ENCODE measurements at places on chromosomes 1 and 21.

DNA sequence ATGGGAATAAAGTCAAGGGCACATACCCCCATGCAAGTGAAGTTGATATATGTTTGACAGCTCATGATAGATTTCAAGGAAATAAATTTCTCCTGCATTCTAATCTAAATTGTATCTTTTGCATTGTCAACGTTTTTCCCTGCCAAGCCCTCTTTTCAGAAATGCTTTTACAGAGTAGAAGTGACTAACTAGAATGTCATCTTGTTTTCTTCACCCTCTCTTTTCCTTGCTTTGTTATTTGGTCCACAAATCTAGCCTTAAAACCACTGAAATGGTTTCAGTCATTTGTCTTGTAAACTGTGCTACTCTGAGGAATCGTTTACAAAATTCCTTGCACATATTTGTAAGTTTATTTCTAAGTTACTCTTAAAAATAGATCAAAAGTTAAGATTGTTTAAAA, 600.8 kb upstream of the CXADR start:
- no peak for DNase-seq

DNA sequence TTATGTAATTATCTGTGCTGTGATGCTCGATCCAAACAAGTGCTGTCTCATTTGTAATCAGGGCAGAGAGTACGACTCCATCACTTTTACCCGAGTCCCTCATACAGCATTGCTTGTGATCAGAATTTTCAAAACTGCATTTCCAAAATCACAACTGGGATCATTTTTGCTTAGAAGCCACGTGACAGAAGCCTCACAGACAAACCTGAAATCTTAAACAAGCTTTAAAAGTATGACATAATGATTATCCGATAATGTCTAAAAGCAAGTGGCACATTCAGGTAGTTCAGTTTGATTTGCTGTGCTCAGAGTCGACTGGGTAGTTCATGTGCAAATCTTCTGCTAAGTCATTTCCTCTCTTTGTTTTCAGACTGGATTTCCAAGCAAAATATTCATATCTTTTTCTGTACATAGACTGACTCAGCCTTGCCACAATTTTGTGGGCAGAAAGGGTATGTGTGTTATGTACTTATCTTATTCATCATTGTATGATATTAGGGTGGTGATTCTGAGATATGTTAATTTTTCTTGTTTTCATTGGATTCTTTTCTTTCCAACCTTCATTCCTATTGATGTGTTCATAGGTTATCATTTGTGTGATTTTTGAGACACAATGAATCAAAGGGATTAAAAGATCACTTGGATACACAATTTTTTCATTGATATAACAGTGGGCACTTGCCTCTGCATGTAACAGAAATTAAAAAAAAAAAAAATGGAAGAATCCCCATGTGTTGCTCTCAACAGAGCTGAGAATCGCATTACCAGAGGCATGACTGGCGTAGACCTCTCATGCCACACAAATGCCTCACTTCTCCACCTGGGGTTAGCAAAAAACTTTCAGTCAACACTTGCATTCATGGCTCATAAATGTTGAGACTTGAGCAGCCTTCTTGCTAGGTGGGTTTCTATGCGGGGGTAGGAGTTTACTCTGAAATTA, 355.7 kb downstream of the LTN1 start:
- no peak for DNase-seq

- DNase-seq = no peak
These were observed 15.5 kb downstream of the SLC6A17 start for GRCh38 chr1:110165761-110166231.

- DNase-seq = peak; percentile 88
These were observed at the start of gene LIN9 for GRCh38 chr1:226308723-226309397. Gene LIN9 (minus strand): TSS chr1:226309164. CDS start chr1:226309139, 25 bp downstream.

GRCh38 chr1:184044603-184045376, 6.7 kb upstream of the TSEN15 start:
- DNase-seq = no peak

- DNase-seq = no peak
These were observed 36.6 kb downstream of the FMO4 start for GRCh38 chr1:171350594-171350993.

GRCh38 chr1:7070389-7071029, 285.3 kb downstream of the CAMTA1 start:
- peak; percentile 14 for DNase-seq

DNA sequence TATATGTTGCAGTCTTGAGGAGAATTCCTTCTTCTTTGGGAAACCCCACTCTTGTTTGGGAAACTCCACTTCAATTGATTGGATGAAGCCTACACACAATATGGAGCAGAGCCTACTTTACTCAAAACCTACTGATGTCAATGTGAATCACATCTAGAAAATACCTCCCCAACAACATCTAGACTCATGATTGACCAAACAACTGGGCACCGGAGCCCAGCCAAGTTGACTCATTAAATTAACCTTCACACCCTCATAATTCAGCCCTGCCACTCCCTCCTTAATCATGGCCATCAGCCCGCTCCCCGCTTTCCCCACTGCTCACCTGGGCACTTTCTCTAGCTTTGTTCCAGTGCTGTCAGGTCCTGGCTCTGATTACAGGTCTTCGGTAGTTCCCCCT, 208.1 kb upstream of the MAP1LC3C start:
- no peak for DNase-seq

GRCh38 chr1:58798910-58799442, 15.1 kb upstream of the JUN start:
- no peak for DNase-seq

DNA sequence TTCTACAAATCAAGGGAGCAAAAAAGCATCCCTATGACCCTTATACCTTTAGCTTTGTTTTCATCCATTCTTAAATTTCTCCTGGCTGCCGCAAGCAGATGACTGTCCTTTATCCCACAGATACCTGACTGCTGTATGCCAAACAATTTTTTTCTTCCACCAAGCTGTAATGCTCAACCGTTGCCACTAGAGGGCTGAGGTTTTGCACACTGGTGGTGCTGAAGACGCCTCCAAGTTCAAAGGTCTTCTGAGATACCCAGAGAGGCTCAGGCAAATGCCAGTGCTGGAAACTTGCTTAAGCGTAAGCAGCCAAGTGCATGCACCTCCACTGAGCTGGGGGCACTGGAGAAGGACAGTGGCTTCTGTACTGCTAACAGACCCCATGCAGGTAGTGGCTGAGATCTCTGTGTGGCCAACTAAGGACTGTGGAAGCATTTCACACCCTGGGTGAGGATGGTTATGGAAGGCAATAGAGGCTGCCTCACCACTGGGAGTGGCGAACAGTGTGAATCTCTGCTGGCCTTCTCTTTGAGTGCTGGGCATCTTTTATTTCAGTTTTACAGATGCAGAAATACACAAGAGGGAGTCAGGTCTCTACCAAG, 28.5 kb downstream of the CNIH3 start:
- DNase-seq = peak; percentile 51

- DNase-seq = no peak
These were observed 39.4 kb upstream of the PTGFRN start for GRCh38 chr1:116870300-116870699.

DNA sequence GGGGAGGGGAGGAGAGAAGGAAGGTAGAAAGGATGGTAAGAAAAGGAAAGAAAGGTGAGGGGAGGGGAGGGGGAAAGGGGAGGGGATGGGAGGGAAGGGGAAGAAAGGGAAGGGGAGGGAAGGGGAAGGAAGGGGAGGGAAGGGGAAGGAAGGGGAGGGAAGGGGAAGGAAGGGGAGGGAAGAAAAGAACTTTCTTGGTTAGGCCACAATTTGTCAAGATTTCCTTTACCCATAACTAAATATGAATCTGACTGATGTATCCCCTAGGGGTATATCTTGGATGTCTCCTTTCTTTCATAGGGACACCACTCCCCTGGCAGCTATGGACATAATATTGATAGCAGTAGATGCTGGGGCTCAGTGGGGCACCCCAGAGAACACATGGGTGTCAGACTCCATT, 54.4 kb upstream of the PRELP start:
- DNase-seq = no peak

GRCh38 chr1:11951901-11952300, 17.4 kb downstream of the PLOD1 start:
- no peak for DNase-seq

DNA sequence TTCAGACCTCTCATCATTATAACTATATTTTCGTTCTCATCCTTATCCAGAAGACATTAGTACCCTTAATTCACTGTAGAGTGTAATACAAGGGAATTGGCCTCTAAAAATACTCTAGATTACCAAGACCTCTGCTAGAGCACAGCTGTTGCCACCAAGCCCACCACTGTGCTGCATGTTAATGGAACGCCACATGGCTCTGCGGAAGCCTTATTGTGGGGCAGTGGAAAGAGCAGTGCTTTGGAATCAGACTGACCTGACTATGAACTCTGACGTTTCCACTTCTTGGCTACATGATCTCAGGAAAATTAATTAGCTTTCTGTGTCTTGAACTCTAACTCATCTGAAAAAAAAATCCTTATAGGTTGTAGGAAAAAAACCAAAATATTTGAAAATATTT, 222.1 kb downstream of the LMX1A start:
- DNase-seq = no peak

GRCh38 chr1:21935393-21935804, 1.7 kb downstream of the HSPG2 start:
- DNase-seq = no peak

DNA sequence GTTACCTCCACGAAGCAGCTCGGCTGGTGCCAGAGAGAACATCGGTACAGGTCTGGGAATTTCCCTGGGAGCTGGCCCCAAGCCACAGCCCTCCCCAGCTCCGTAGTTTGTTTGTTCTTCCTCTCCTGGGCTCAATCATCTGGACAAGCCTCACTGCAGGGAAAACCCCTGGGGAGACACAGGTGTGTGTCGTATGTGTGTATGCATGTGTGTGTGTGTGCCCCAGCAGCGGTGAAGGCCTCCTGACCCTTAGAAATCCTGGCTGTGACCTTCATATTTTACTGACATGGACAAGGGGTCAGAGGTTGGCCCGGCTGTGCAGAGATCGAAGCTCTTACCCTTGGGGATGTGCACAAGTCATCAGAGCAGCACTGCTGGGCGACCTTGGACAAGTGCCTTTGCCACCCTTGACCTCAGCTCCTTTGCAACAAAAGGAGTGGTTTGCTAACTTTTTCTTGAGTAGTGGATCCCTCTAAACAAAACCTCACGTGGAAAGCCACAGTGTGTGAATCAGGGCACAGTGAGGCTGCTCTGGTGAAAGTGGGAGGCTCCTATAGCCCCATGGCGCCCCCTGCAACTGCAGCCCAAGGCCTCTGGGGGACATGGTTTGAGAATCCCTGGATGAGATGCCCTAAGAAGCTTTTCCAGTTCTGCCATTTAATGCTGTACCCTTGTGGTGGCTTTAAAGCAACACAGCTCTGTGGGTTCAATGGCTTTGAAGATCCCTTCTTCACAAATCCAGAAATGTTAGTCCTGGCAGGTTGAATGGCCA, 12.3 kb upstream of the IL22RA1 start:
- DNase-seq = no peak

DNA sequence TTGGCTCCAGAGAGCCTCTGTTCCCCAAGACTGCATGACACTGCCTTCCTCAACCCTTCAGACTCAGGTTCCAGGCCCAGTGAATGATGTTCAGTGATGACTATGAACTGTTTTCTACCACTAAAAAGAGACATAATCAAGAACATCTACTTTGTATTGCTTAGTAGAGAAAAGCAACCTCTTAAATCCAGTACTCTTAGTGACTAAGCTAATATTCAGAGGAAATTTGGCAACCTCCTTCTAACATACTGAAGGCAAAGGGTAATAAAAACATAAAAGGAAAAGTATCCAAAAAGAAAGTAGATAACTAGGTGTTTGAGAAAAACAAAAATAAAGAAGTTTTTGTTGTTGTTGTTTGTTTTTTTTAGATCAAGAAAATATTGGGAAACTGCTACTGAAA, 153.3 kb upstream of the RUNX1 start:
- no peak for DNase-seq

- DNase-seq = peak; percentile 61
These were observed 26.8 kb downstream of the IFI44 start for GRCh38 chr1:78676347-78676982.

- DNase-seq = no peak
These were observed 56.5 kb downstream of the IRF2BP2 start for GRCh38 chr1:234553240-234554188.

DNA sequence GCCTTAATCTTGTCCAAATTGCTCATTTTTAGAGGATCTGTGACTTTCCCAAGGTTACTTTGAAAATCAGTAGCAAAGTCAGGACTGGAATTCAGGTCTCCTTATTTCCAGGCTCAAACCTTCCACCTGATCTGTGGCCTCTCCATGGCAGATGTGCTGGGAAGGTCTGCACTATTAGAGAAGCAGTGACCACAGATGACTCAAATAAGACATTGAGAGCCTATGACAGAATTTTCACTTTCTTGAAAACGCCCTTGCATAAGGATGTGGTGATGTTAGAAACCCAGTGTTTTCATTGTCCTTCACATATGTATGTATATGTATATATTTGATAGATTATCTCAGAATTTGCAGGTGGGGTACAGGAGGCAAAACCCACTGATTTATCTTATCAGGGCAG, 45.3 kb downstream of the TTC39A start:
- no peak for DNase-seq

Measured in activated CD4-positive, alpha-beta T cell treated with anti-CD3 and anti-CD28 coated beads, Interleukin-2, amount 50 U/mL, for 24 hours (primary cell).